ENCODE measurements at places on chromosomes 6 and 20. TPM values are rescaled to one million over a fixed set of nuclear protein-coding genes. Genes with fewer than 3 reads are reported as not detected.

ATP6V1G2 gene
- 3.5 TPM for total RNA-seq

SH3BGRL2 gene
- 8.6 TPM for total RNA-seq

SLC35F1 gene
- 11.3 TPM for total RNA-seq

DEFB132 gene
- total RNA-seq, result not detected

LY6G5C gene
- 0.70 TPM for total RNA-seq

FAXC gene
- total RNA-seq, result 4.7 TPM

BPIFA1 gene
- not detected for total RNA-seq

C20orf204 gene
- total RNA-seq, result 1.6 TPM

BMP6 gene
- total RNA-seq, result 0.37 TPM

HACE1 gene
- total RNA-seq, result 12.7 TPM

AIF1 gene
- 0.48 TPM for total RNA-seq

LINC00237 gene
- 3.7 TPM for total RNA-seq

STX11 gene
- not detected for total RNA-seq

FRS3 gene
- total RNA-seq, result 2.2 TPM

STMND1 gene
- not detected for total RNA-seq

MBOAT1 gene
- 23.6 TPM for total RNA-seq

SMLR1 gene
- total RNA-seq, result not detected

BEND6 gene
- total RNA-seq, result 1.8 TPM

RNF39 gene
- 0.14 TPM for total RNA-seq

BHLHE23 gene
- total RNA-seq, result 2.1 TPM

GJA10 gene
- not detected for total RNA-seq

SLC35D3 gene
- total RNA-seq, result 0.42 TPM

PHACTR3 gene
- total RNA-seq, result 0.03 TPM

DNMT3B gene
- 496 TPM for total RNA-seq

BNIP5 gene
- total RNA-seq, result not detected

ESR1 gene
- total RNA-seq, result under 0.01 TPM
